ENCODE measurements at places on chromosomes 5 and 9.

GRCh38 chr5:88674356-88675167 lies 208.4 kb downstream of the MEF2C start:
- DNase-seq, result no peak

GRCh38 chr5:42026446-42026845 lies 101.4 kb downstream of the FBXO4 start:
- DNase-seq, result no peak

DNA sequence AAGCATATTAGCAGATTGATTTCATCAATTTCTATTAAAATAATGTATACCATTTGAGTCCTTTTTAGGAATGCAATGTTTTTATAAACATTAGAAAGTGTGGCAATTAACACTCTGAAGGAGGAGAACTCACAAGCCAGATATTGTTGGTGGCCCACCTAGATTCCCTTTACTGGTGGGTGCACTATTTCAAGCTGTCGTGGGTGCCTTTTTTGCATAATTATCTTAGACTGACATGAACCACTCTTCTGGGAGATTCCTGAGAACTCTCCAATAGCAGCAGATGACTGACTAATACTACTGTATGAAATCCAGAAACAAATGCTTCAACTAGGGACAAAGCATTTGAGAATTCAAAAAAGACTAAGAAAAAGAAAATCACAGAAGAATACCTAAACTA lies 526.0 kb downstream of the CDH18 start:
- DNase-seq, result no peak

GRCh38 chr9:124795881-124796431 lies 19.0 kb downstream of the OLFML2A start:
- no peak for DNase-seq

DNA sequence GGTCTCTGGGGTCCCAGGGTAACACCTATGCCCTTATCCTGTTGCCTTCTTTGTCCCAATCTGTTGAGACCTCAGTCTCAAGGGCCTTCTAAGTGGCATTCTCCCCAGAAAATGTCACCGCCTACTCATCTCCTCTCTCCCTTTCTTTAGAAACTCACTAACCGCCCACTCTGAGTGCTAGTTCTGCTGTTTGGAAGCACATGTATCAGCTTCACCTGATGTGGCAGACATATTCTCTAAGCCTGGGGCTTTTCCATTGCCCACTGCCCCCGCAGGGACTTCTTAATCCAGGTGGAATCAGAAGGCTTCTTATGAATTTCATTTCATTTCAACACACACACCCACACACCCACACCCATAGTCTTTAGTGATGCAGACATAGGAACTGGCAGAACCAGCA lies 165.1 kb downstream of the ASTN2 start:
- DNase-seq, result no peak

DNA sequence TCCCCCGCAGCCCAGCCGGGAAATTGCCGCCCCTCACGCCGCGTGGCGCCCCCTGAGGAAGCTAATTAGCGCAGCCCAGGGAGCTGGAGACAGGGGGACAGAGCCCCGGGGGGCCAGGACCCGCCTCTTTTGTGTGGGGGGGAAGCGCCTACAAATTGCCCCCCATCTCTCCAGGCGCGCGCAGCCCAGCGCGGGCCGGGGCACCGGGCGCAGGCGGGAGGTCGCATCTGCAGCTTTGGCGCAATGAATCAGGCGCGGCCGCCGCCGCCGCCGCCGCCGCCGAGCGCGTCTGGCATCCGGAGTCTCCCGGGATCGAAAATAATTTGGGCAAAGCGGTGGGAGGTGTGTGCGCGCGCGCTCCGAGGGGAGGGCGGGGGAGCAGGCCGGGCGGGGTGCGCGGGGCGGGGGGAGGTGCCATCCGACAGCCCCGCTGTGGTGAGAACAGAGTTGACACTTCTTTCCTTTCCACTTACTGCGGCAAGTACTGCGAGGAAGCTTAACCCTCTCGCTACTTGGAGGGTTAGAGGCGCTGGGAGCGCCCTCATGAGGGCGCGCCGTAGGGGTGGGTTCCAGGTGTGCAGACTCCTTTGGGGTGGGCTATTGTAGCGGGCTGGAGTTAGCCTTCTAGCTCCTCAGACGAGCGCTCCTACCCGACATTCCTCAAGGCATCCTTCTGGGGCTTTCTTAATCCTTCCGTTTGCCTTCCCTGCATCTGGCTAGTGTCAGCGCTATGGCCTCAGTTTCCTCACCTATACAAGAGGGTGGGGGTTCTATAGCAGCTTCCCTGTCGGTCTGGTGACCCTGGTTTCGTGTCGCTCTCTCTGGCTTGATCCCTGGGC lies 63.1 kb downstream of the CXXC5 start:
- no peak for DNase-seq

DNA sequence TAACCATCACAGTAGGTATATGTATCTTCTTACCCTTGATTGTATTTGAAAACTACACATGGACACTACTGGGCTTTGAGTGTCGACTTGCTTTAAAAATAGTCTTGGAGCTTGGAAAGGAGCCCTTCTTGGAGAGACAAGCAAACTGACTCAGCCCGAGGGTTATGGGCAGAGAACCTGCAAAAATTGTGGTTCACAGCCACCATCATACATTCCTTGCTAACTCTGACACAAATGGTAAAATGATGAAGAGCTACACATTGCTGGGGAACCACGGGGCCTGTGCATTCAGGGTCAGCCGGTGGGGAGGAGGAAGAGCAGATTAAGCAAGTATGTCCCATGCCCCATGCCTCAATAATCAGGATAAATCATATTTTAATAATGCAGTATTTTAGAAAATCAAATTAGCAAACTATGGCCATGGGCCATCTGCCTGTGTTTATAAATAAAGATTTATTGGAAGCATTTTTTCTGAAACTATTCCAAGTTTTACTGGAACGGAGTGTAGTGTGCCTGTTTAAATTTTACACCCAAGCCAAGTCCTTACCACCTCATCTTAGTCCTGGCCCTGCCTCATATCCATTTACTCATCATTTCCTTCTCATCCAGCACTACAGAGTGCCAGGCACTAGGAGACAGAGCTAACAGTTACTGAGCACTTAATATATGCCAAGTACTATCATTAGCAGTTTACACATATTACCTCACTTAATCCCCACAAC lies 195.7 kb downstream of the PALM2AKAP2 start:
- no peak for DNase-seq

GRCh38 chr9:37678789-37679273 lies 28.1 kb downstream of the FRMPD1 start:
- DNase-seq, result no peak

GRCh38 chr5:78984439-78985115 lies 533 bp downstream of the ARSB start:
- DNase-seq, result no peak

DNA sequence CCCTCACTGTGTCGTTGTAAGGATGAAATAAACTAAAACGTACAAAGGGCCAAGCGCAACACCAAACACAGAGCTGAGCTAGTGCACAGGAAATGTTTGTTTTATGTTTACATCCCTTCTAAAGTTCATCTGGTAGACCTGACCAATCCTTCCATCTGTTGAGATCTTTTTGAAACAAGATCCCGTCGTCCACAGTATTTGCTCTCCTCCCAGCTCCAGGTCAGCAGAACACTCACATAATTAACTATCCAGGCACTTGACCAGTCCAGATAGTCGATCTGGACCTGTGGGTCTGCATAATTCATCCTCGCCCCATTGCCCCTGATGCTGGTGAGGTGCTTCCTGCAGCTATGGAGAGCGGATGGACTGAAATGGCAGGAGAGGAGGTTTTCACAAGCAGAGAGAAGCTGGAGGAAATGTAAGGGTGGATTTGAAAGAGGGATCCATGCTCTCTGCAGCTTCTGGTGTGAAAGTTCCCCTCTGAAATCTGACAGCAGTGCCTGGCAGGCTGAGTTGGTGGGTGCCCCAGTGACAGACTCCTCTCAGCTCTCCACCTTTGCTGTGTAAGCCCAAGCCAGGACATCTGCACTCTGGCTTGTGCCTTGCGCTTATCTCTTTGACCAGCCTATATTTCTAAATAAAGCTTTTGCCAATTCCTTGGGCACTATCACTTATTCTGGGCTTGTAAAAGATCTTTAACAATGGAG lies 102.4 kb downstream of the TTLL11 start:
- no peak for DNase-seq

DNA sequence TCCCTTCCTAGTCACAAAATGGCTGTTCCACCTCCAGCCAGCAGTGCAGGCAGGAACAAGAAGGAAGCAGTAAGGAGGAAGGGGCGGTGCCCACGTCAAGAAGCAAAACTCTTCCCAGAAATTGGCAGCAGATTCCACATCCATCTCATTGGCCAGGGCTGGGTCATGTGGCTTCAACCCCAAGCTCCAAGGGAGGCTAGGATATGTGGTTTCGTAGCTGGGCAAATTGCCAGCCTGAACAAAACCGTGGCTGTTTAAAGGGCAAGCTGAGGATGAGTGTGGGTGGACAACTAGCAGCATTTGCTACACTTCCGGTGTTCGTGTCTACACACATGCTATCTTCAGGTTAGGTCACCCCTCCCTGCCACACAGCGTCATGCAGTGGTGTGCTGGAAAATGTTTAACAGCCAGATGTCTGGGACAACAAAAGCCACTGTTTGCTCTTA lies 92.1 kb upstream of the MAP1B start:
- no peak for DNase-seq

- DNase-seq, result no peak
Observed at GRCh38 chr5:52543594-52543993, 244.1 kb upstream of the ITGA1 start.

GRCh38 chr5:135546912-135547311 lies 11.1 kb upstream of the NEUROG1 start:
- DNase-seq, result no peak

- DNase-seq, result no peak
Observed at GRCh38 chr5:151002250-151002649, 18.1 kb upstream of the GPX3 start.

DNA sequence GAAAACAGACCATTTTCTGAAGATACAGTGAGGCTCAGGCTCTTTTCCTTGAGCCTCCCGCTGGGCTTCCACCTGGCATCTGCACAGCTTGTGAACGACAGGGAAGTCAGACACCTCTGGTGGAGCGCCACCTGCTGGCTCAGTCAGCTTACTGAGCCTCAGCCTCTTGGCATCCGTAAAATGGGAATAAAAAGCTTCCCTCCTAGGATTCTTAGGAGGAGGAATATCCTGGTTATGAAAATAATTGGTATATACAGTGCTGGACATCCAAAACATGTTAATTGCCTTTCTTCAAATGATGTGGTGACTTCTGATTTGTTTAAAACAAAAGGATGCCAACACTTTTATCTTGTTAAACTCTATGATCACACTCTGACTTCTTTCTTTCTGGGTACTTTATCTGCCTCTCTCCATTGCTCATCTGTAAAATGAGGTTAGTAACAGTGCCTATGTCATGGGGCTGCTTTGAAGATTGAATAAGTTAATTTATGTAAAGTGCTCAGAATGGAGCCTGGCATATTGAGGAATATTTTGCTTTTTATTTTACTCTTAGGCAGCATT lies 67.5 kb downstream of the MAMDC2 start:
- DNase-seq, result no peak

DNA sequence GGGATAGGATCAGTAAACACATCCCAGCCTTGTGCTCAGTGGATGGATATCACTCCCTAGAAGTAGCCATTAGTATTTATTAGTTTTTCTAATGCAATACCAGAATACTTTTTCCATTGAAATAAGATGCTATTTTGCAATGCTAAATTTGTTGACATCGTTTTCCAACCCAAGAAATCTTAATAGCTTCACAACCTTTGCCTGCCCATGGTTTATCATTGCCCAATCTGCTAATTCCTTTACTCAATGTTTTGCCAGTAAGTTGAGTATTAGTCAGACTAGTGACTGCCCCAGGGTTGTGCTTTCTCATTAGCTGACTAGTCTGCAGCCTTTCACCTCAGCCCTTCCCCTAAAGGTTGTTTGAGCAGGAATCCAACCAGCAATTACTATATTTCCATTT lies 62.9 kb downstream of the NREP start:
- peak; percentile 80 for DNase-seq

GRCh38 chr9:127786773-127787104 lies 905 bp downstream of the CDK9 start:
- no peak for DNase-seq

DNA sequence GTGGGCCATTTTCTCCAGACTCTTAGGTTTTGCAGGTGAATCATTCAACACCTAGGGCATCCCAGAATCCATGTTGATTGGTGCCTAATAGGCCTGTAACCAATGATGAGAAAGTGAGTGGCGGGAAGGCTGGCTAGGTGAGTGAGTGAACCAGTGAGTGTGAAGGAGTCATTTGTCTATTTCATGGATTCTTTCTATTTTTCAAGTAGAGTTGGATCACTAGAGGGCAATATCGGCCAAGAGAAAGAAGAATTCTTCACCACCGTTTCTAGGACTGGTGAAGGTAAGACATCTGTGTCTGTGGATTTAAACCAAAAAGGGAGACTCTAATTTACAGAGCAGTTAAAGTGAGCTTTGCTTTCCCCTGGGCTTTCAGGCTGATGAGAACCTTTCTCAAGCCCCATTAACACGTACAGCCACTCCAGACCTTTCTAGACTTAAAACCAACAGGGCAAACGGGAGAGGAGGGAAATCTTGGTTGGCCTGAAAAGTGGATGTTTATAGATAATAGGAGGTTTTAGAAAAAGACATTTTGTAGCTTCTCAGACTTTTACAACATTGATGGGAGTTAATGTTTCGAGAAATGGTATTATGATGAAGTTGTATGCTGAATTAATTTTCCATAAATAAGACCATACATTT lies 114.3 kb upstream of the IL12B start:
- DNase-seq, result peak; percentile 38

DNA sequence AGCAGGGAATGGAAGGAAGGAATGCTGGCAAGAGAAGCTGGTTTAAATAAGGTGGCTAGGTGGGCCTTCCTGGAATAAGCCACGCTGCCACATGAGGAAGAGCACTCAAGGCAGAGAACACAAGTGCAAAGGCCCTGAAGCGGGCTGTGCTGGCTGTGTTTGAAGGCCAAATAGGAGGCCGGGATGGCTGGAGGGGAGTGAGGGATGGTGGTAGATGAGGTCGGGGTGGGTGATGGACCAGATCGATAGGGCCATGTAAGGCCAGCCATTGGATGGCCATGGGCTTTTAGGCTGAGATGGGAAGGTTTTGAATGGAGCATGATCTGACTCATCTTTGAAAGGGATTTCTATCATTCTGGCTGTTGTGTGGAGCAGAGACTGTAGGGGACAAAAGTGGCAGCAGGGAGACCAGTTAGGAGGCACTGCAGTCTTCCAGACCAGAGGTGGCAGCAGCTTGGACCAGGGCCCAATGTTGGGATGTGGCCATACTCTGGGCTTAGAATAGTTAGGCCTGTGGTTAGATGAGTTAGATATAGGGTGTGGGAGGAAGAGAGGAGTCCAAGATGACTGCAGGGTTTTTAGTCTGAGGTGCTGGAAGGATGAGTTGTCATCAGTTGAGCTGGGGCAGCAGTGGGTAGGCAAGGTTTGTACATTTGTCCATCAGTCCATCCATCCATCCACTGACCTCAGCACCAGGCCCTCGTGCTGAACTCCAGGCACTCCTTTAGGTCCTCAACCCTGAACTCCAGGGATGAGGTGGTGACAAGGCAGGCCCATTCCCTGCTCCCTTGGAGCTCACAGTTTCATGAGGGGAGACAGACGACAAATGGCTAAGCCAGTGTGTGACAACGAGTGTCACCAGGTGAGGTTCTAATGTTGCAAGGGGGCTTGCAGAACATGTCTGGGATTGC lies 30.3 kb downstream of the NDST1 start:
- no peak for DNase-seq

Data from AG09319 (cell line).